Muscle of leg (tissue), 16 donors: ENCODE measurements at places on chromosomes 5 and 9. TPM values are rescaled to one million over a fixed set of nuclear protein-coding genes. Genes with fewer than 3 reads are reported as not detected.

DNA sequence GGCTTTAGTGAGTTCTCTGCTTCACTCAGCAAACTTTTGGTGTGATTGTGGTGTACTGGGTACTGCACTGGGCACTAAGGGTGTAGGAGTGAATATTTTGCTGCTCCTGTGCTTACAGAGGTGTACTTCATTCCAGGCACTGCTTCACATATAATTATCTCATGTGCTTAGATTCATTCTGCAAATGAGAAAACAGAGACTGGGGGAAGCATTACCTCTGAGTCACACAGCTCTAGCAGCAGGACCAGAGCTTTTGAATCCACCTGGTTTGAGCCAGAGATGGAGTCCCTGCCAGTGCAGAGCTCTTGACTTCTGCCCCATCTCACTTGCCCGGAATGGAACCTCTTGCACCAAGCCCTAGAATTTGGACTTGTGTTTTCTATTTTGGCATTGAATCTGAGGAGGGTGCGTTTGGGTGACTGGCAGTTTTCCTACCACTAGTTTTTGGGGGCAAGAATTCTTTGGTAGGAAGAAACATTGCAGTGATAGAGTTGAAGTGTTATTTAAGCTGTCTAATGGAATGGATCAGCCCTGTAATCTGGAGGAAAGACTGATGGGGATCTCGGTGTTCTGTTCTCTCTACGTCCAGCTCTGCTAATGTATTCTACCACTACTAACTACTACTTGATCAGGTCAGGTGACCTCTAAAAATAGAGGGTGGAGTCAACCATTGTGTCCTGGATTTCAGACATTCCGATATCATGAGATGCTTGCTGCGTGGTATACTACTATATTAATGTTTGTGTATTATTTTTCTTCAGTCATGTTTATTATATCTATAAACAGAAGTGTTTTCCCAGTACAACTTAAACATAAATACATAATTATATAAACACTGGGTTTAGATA, 2.5 kb downstream of the ARHGAP26 start:
- no peak for DNase-seq

DNA sequence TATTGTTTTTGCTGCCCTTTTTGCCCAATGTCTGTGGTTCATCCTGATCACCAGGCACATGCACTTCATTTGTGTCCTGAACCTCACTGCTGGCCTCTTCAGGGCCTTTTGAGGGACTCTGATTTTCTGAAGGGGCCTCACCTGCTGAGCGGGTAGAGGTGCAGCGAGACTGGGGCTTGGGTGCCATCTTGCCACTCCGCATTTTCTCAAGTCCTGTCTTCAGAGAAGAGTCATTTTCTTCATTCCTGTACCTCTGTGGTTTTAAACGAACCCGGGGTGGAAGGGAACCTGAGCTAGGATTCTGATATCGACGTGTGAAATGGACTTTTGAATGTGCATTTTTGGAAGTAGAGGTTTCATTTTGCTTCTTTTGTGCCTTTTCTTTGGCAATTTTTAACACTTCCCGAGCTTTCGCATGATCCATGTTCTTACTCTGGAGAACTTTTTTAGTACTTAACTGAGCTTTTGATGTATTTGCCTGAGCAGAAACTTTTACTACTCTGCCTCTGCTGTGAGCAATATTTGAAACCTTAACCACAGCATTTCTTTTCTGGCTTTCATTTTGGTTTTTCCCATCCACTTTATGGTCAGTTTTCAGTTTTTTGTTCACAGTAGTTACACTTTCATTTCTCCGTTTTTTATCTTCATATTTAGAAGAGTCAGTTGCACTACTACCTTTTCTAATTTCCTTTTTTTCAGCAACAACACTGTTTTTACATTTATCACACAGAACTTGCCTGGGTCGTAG, 26.1 kb downstream of the PWWP2A start:
- no peak for DNase-seq

DNA sequence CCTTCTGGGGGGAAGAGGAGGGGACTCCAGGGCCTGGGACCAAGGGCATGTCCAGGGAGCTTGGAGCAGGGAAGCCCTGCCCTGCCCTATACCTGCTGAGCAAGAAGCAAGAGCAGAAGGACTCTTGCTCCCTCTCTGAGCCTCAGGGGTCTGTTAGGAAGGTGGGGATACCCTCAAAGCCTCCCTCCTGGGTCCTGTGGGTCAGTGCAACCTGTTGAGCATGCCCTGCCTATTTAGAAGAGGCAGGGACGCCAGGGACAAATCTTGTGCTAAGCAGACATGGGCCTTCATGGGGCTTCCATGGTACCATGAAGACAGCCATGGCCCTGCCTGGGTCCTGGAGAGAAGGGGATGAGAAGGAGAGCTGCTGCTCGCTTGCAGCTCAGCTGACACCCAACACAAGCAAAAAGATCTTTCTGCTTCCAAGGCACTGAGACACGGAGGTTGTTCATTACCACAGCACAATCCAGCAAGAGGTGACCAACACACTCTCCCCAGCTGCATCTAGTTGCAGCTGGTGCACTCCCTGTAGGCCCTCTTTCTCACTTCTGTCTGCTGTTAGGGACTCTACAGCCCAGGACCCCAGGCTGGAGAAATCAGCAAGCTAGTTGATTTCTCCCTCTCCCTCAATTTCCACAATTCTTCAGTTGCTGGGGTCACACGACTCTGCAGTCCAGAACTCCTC, 39.3 kb downstream of the C9orf50 start:
- DNase-seq, result no peak

DNA sequence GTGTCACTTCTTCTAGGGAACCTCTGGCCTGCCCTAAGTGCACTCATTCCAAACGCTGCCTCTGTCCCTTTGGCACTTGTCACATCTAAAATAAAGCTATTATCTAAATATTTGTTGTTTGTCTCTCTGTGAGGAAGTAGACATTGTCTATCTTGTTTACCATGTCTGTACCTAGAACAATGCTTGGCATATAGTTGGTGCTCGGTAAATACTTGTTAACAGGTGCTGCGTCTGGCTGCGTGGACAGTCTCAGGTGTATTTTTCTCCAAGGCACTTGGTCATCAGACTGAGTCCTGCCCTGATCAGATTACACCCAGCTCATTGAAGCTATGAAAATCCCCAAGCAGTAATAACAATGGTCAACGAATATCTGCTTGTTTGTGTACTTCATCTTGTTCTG, 174.9 kb upstream of the SMIM23 start:
- no peak for DNase-seq

DNA sequence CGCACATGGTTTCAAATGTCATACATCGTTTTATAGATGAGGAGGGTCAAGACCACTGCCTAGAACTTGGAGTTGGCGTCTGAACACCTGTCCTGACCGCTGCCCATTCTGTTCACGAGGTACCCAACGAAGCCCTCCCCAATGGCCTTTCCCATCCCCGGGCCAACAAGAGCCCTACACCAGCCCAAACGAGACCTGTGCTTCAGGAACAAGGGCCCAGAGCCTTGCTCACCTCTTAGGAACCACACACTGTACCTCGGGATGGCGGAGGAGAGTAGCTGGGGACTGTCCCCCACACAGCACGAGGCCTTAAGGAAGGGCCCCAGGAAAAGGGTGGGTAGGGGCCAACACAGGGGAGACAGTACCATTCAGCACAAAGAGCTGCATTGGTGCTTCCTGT, 3.0 kb downstream of the SURF6 start:
- no peak for DNase-seq

DNA sequence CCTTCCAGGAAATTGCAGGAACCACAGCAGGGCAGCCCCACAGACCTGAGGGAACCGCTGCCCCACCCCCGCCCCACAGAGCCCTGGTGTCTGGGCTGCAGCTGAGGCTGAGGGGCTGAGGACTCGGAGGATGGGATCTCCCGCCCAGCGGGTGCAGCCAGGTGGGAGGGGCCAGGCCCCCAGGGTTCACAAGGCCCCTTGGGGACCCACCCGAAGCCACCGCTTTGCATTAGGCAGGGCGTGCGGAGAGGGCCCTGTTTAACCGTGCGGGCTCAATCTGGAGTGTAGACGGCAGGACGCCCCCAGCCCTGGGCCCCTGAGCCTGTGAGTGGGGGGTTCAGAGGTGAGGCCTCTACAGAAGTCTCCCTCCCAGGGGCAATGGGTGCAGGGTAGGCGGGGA, 10.8 kb downstream of the NOTCH1 start:
- no peak for DNase-seq

DNA sequence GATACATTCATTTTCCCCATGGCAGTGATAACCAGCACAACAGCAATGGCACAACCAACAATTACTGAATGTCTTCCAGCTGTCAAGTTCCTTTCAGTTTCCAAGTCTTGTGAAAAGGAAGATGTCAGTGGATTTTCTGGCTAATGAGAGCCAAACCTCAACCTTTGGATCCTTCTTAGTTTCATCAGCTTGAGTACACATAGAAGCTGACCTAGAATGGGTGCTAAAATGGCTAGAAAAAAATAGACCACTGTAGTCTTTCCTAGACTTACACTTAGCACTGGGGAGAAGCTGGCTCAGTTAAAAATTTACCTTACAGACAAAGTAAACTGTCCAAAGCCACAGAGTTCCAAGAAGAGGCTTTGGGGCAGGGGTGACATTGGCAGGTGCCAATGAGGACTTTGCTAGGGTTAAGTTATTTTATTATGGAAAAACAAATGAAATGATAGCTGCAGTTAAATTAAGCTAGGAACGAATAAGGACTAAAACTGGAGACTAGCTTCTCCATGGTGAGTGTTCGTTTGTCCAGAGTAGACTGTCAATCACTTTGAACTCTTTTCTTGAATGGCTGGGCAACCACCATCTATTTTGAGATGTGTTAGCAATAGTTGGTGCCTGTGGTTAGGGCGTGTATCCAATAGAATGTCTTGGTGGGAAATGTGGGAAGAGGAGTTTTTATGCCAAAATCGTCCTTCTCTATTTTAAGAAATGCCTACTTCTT, 25.9 kb upstream of the TXN start:
- DNase-seq, result no peak

Gene SMIM33
- polyA plus RNA-seq, result not detected

- DNase-seq, result peak; percentile 41
These were observed 8.0 kb downstream of the SPARC start for GRCh38 chr5:151678713-151679112.

Gene KCNV2
- 0.18 TPM for polyA plus RNA-seq

DNA sequence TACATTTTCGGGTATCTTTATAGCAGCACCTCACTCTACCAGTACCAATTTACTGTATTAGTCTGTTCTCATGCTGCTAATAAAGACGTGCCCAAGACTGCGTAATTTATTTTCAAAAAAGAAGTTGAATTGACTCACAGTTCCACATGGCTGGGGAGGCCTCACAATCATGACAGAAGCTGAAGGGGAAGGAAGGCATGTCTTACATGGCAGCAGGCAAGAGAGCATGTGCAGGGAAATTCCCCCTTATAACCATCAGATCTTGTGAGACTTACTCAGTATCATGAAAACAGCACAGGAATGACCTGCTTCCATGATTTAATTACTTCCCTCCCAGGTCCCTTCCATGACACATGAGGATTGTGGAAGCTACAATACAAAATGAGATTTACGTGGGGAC, 602.6 kb upstream of the DAB2 start:
- no peak for DNase-seq

GRCh38 chr5:176364765-176365350, 429 bp upstream of the ARL10 start:
- DNase-seq, result no peak

Gene SLCO4C1
- polyA plus RNA-seq, result 1.6 TPM

DNA sequence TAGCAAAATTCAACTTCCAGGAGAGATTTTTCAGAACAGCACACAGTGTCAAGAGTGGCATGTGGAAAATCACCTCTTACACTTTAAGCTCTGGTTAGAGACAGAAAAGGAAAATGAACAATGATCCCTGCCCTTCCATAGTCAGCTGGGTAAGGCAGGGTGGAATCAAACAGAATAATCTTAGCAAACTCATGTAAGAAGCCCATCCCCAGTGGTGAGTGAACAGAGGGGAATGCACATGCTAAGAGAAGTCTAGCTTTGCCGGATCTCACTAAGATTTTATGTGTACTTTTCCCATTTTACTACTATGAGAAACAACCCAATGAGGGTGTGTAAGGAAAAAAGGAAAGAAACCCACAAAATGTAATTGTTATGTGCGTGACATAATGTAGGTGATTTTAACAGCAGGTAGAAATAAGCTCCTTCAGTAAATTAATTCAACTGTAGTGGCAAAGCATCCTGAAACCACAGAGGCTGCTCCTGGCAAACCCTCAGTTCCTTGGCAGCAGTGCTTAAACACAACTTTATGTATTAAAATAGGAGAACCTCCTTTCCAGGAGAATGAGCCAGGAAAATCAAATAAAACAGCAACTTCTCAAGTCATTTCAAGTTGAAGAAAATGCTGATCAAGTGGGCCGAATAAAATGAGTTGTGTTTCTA, 366.0 kb upstream of the TRPC7 start:
- peak; percentile 80 for DNase-seq

Gene C1QTNF3
- 152 TPM for polyA plus RNA-seq

- DNase-seq, result peak; percentile 64
These were observed 7.3 kb downstream of the SRFBP1 start for GRCh38 chr5:121968910-121969607.

DNA sequence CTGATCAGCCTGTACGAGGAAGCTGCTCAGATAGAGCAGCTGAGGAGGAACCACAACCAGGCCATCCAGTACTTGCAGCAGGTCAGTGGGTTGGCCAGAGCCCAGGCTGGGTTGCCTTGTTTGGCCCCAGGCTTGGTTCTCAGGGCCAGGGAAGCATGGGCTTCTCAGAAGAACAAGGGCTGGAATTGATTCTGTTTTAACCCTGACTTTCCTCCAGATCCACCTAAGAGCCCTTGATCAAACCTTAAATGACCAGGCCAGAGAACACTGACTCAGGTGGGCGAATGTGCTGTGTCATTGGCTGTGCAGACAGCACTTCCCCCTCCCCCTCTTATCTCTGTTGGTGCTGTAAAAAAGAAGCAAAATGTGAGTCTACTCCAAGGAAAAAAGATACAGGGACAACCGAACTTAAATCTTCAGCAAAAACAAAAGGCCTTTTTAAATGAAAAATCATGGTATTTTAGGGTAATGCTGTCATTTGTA, 28.1 kb downstream of the TTC23L start:
- DNase-seq, result no peak

Gene DEPDC1B
- 5.5 TPM for polyA plus RNA-seq

GRCh38 chr5:2700876-2701275, 50.6 kb downstream of the IRX2 start:
- DNase-seq, result no peak

DNA sequence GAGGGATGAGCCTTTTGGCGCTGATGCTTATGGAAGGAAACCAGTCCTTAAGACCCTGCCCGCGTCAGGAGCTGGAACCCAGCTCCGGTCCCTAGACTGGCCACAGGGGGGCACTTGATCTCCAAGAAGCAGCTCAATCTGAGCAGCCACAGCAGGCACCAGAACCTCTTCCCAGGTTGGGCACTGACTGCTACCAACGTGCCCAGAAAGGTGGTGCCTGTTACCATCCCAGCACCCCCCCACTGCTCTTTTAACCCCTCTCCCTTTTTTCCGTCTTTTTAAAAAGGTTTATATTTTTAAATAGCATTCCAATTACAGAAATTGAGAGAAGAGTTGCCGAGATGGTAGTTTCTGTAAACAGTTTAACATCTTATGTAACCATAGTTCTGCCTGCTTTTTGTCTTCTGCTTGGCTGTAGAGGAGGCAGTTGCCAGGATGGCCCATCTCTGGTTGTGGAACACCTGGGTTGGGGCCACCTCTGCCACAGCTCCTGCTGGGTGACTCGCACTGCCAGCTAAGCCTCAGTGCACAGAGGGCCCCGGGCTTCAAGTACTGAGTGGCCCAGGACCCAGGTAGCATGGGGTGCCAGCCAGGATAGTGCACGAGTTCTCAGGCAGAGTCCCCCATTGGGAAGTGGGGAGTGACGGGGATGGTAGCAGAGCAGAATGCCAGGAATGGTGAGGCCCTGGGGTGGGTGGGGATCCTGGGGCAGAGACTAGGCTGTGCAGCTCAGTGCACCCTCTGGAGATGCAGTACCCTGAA, 62.8 kb downstream of the PFDN1 start:
- DNase-seq, result peak; percentile 62

GRCh38 chr9:111645806-111646205, 14.7 kb downstream of the DNAJC25 start:
- DNase-seq, result no peak

Gene FOXD4L4
- 0.45 TPM for polyA plus RNA-seq

Gene CD72
- polyA plus RNA-seq, result 2.3 TPM
